ENCODE measurements at places on chromosomes 5 and 9.

DNA sequence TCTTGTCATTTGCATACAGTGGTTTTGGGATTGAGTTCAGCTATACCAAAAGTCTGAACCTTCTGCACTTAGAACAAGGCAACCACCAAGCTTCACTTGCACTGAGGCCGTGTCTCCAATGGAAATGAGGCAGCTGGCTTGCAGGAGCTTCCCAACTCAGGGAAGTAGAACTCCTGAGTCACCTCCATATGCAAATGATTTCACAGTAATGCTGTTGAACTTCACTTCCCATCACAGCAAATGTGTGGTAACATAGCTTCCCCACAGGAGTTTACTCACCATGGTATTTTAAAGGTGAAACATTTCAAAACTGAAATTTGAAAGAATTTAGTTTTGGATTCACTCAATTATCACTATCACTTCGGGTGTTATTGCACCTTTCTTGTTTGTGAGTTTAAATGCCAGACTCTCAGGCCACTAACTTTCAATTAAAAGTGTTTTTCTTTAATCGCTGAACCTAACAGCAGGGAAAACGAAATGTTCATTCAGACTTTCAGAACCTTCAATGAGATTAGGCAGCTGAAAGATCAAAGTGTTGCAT lies 9.0 kb downstream of the CD274 start:
- no peak for DNase-seq

DNA sequence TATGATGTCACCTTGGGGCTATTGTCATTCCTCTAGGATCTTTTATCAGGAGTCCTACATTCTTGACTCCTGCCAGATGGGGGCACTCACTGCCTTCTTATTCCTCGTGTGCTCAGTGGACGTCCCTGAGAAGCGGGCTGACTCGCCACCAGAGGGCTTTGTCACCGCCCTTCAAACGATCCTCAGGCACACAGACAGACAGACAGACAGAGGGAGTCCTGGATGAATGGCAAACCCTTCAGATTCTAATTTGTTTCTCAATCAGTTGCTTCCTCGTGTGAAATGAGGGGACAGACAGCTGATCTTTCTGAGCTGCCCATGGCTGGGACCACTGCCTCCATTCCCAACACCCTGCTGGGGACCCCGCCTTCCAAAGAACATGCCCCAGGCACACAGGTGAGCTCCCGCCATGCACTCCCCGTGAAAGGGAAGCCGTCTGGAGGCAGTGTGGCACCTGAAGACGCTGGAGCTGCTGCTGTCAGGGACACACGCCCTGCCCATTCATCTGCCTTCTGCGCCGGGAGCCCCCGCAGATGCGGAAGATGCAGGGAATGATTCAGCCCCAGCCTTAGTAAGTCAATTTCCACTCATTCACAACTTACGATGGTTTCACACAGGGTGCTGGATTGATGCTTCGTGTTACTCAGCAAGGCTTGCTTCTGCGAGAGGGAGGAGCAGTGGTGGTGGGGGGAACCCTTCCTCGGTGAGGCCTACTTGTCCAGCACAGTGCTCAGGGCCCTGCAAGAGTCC lies 24.9 kb upstream of the SH3PXD2B start:
- no peak for DNase-seq

- DNase-seq = no peak
Measured at GRCh38 chr5:143879646-143880045, 67.7 kb downstream of the HMHB1 start.

DNA sequence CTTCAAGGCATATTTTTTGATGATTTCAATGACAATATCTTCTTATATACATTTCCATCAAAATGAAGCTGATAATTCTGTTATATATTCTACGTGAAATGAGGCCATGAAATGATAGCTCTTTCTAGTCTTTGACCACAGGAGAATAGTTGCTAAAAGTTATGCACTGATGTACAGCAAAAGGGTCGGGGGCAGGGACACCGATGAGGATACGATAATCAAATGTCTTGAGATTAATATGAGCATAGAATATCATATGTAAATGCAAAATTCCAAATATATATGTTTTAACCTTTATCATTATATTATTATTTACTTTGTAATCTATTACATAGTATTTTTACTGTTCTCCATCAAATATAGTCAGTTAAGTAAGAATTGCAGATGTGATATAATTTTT lies 264.8 kb downstream of the KIAA0825 start:
- DNase-seq = no peak

DNA sequence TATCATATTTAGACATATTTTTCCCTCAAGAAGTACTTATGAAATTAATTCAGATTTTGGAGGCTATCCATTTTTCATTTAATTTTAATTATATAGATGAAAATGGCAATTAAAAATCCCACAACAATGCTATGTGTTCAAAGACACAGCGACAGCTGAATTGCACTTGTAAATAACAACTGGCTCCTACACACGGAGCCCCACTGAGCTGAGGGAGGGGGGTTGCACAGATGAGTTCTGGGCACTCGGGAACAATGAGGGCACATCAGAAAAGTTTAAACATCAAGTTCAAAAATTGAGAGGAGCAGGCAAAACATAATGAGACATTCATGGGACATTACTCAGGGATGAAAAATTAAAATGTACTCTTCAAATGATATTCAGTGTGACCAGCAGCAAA lies 104.9 kb downstream of the MARCHF3 start:
- DNase-seq = no peak

DNA sequence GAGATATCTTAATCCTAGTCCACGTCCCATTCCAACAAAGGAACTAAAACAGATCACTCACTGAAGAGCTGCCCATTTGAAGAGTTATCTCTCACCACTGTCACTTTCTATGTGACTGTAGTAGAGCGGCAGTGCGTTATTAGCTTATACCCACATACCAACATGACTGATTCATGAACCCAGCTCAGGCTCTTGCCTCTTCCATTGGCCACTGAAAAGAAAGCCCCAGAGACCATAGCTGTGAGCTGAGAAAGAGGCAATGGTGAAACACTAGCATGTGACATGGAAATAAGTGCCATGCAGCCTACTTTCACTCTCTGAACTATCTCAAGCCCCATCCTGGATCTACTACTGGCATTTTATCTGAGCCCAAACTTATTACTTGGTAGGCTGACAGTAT lies 151.7 kb upstream of the MOCS2 start:
- DNase-seq = no peak

DNA sequence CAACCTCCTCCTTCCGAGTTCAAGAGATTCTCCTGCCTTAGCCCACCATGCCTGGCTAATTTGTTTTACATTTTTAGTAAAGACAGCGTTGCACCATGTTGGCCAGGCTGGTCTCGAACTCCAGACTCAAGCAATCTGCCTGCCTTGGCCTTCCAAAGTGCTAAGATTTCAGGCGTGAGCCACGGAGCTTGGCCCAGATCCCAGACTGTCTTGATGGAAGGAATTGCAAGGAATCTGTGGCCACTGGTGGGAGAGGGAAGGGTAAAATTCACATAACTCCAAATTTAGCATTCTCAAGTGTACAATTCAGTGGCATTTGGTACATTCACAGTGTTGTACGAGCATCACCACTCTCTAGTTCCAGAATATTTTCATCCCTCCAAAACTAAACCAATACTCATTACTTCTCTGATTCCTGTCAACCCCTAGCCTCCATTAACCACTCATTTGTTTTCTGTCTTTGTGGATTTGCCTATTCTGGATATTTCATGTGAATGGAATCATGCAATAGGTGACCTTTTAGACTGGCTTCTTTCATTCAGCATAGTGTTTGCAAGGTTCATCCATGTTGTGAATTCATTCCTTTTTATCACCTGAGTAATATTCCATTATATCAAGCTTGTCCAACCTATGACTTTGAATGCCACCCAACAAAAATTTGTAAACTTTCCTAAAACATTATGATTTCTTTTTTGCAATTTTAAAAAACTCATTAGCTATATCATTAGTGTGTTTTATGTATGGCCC lies 8.9 kb upstream of the MYO10 start:
- DNase-seq = no peak

DNA sequence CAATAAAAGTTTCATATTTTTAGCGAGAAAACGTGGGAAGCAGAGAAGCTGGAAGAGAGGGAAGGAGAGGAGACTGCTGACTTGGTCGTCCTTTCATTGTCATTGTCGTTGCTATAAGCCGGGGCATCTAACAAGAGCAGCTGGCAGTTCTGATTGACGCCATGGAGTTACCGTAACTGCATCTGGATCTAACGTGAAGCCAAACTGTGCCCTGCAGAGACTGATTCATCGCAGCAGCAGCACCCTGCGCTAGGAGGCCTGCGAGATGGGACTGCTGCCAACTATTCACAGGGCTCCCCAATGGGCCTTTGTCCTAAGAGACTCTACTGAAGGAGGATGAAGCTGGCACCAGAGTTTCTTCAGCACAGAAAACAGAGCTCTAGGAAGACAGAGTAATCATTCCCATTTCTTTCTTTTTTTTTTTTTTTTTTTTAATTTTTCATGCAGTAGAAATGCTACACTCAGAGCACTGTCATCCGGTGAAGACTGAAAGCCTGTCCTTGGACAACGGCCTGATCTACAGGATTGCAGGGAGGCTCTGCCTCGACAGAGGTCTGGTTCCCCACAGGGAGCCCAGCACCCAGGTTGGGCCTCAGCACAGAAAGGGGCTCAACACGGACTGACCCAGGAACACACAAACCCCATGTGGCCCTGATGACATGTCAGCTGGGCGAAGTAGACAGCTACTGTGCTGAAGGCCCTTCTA lies 47.8 kb downstream of the RETREG1 start:
- no peak for DNase-seq

- no peak for DNase-seq
Measured at GRCh38 chr5:56900395-56900794, 9.0 kb upstream of the SETD9 start.

GRCh38 chr9:129933185-129934040 lies 98.2 kb downstream of the USP20 start:
- no peak for DNase-seq

DNA sequence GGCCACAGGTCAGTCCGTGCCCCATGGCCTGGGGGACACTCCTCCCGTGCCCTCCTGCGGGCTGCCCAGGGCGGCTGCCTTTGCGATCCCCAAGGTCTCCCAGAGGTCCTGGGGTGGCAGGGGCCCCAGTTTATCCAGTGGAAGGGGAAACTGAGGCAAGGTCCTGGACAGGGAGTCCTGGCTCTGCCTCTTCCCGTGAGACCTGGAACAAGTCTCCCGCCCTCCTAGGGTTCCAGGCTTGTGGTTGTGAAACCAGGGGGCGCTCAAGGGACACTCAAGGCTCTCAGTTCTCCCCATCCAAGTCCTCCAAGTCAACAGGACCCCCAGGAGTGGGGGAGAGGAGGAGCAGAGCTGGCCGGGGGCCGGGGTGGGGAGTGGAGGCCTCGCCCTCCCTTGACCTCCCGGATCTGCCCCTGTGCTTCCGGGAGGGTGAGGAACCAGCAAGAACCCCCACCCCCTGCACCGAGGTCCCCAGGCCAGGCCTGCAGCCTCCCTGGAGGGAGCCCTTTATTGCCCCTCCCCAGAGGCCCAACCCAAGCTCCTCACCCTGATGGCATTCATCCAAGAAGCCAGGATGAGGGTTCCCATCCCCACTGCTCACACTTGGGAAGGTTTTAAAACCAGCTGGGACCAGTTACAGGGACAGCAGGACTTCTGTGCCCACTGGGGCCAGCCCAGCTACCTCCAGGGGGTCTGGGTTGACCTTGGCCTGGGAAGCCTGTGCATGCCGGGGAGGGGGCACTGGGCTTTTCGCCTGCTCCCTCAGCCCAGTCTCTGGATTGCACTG lies 24.7 kb upstream of the TMEM250 start:
- DNase-seq = no peak

DNA sequence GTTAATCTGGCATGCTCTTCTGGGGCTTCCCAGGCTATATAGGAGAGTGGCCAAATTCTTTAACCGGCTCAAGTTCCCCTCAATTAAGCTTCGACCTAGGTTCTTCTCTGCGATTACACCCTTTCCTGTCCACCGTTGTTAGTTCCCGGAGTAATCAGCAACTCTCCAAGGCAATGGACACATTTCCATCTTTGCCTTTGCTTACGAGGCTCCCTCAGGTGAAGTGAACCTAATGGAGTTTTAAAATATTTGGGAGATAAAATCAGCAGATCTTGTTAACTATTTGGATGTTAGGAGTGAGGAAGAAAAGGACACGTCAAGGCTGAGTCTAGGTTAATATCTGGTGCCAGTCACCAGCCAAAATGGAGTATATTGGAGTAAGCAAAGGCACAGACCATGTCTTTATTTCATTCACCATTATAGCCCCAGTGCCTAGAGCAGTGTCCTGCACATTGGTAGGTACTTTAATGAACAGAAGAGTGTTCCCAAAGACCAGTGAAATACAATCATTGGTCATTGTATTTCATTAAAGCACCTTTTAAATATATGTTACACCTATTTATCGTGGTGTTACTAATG lies 515 bp downstream of the UTP15 start:
- DNase-seq = no peak

- no peak for DNase-seq
Measured at GRCh38 chr5:151052836-151053235, 28.0 kb downstream of the TNIP1 start.

- no peak for DNase-seq
Measured at GRCh38 chr5:97452646-97453045, 269.6 kb upstream of the RIOK2 start.

GRCh38 chr5:148915224-148915817 lies 88.9 kb downstream of the ADRB2 start:
- no peak for DNase-seq

DNA sequence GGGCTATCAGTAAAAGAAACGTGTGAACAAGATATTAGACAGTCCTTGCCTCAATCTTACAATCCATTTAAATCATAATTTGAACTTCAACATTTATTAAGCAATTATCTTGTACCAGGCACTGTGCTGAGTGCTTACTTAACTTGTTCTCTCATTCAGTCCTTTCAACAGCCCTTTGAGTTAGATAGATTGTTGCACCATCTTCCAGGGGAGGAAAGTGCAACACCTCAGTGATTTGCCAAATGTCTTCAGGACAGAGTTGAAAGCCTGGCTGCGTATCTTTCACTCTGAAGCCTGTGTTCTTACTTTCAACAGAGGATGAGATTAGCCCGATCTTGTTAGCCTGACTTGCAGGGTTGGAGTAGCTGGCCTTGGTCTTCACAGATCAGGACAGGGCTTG lies 34.2 kb upstream of the SUB1 start:
- DNase-seq = no peak

Data from activated T-helper 1 cell treated with anti-CD3 and anti-CD28 coated beads, Interleukin-2, amount 50 U/mL, for 16 hours (primary cell).